ENCODE measurements at places on chromosomes 5 and 9.
A peak's percentile ranks its signal among the peaks of the same experiment; 100 is the strongest.

DNA sequence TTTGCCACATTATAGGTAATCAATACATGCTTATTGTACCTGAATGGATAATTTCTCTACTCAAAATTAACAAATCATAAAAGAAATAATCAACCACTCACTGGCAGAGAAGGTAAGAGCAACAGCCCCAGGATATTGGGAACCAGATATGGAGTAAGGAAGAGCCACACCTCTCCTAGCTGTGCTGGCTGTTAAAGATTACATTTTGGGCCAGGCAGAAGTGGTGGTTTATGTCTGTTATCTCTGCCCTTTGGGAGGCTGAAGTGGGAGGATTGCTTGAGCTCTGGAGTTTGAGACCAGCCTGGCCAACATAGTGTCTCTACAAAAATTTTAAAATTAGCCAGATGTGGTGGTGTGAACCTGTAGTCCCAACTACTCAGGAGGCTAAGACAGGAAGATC lies 56.4 kb downstream of the BHMT start:
- no peak for DNase-seq

DNA sequence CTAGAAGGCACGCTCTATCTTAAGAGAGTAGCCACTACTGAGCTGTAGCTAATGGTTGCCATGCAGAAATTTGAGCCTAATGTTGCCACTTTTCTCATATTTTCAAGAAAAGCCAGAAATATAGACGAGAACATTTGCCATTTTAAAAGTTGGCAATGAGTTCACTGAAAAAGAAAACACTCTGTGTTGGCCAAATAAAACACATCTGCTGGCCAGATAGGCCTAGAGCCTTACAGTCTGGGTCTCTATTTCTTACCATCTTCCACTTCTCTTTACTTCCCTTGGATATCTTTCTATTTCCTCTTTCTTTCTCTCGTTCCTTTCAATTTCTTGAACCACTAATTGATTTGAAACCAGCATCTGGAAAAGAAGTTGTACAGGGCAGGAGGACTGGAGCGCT lies 36.6 kb upstream of the VCAN start:
- DNase-seq = no peak

- DNase-seq = no peak
Observed at GRCh38 chr5:106135473-106135872, 1535.3 kb downstream of the EFNA5 start.

DNA sequence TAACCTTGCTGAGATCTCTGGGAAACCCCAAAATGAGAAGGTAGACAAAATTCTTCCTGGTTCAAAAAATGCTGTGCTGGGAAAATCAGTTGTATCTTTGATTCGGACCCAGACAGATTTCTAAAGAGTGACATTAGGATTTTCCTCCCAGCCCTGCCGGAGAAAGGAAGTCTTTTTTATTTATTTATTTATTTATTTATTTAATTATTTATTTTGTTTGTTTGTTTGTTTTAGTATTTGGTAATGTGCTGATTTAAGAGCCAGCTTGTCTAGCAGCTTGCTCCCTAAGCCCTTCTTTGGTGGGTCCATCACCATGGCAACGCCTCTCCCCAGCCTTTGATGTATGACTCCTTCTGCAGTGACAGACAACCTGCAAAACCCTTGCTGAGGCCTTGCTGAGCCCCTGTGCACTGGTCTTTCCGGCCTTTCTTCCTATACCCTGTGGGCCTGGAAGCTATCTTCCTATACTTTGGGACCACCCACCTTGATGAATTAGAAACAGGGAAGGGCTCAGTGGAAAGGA lies 60.6 kb upstream of the AFAP1L1 start:
- DNase-seq = peak; percentile 29

DNA sequence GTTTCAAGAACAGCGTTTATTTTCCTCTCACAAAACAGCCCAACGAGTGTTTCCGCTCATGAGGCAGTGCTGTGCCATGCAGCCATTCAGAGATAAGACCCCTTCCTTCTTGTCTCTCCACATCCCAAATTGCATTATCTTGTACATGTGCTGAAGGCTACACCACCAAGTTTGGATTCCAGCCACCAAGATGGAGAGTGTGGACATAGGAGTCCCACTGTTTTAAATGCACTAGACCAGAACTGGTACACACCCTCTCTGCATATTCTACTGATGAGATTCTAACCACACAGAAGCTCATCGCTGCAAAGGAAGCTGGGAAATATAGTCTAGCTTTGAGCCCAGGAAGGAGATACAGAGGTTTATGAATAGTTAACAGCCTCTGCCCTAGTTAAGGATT lies 509.4 kb downstream of the NFIB start:
- no peak for DNase-seq

DNA sequence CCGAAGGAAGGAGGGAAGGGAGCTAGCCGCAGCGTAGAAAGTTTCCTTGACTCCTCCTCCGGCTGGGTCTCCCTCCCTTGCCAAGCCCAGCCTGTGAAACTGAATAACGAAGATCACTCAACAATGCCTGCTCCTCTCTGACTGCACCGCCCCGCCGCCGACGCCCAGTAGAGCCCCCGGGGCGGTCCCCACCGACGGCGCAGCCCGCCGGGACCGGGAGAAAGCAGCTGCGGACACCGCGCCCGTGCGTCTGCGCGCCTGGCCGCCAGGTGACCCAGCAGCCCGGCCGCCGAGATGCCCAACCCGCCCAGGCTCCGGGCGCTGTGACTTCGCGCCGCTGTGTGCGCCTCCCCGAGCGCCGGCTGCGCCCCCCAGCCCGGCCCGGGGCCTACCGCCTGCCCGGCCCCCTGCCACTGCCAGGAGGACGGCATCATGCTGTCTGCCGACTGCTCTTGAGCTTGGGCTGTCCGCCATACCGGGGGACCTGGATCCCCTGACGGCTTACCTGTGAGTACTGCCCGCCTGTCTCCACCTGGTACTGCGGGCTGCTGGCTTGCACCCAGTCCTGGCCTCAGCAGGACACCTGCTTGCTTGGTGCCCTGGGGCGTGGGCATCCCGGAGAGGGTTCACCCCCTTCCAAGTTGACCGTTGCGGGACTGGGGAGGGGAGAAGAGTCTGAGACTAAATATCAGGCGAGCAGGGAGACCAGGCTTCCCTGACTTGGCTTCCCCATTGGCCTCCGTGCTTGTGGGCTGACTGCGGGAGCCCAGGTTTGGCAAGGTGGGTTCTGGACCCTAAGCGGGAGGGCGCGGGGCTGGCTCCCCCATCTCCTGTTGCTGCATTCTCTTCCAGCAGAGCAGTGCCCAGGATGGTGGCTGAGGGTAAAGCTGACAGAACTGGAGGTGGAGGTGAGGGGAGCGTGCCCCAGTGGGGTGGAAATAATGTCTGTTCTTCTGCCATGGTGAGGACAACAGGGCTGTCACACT lies 26.2 kb upstream of the SPTLC1 start:
- DNase-seq = no peak

GRCh38 chr5:173697931-173698579 lies 81.6 kb upstream of the BOD1 start:
- no peak for DNase-seq

- DNase-seq = no peak
Observed at GRCh38 chr5:6215891-6216290, 162.5 kb downstream of the MED10 start.

DNA sequence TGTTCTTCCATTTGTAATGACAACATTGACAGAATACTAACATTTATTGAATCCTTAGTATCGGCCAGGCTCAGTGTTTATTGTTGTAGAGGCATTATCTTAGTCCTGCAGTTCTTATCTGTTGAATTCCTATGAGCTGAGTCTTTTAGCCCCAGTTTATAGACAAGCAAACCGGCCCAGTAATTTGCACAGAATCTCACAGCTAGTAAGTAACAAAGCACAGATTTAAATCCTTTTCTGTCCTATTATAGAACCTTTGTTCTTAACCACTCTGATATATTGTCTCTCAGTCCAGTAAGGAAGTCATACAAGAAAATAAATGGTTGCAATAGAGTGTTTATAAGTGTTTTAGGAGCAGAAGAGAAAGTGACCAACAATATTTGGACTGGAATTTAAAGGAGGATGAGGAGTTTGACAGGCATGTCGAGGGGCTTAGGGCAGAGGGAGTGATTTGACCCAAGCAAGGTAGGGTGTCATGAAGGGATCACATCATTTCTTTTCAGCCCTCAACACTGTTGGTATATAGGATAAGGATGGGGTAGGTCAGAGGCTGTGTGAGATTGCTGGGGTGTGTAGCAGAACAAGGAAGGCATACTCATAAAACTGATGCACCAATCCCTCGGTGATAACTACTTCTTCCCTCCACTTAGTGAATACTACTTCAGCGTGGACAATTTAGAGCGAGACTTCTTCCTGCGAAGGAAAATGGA lies 39.5 kb downstream of the LARP1 start:
- no peak for DNase-seq

DNA sequence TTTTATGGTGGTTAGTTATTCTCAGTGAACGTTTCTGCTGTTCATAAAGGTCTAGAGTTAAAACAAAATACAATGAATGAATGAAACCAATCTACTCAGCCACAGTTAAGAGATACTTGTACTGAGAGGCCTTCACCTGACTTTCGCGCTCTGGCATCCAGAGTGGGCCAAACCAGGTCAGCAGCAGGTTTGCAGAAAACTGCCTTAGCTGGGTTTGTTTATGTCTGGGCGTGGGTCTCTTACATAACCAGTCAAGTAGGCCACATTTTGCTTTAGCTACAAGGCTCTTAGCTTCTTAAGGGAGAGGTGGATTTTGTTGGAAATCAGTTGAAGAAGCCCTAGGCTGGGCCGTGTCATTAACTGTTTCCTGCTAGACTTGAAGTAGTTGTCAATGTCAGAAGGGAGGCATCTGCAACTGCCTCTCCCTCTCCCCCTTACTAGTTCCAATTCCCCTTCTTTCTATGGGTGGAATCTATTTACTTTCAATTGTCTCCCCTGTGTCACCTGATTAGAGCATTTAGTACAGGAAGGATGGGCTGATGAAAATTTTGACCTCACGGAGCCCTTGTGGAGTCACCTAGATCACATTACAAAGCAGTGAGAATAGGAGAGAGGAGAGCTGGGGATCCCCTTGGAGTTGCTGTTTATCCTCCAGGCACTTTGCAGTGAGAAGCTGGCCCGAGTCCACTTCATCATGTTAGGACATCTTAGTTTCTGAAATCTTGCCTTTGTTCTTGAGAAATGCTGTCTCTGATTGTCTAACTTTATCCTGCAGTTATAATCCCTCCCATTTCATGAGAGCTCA lies 200.5 kb downstream of the ARHGEF28 start:
- no peak for DNase-seq

GRCh38 chr9:1916095-1916494 lies 99.1 kb upstream of the SMARCA2 start:
- DNase-seq = no peak

DNA sequence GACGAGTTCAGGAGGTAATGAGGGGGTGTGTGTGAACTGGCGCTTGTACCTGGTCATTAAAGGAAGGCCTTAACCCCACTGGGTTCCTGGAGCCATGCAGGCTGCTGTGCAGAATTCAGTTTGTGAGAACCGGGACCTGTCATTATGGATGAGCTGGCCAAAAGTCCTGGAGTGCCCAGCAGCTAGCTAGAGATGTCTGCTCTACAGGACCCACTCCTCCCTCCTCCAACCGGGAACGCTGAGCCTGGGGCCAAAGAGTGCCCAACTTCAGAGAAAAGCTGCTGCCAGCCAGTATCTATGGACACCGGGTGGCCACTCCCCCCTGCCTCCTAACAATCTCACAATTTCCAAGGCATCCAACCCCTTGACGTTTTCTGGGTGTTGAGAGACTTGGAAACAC lies 1.2 kb downstream of the ENTREP1 start:
- no peak for DNase-seq

- DNase-seq = peak; percentile 24
Observed at GRCh38 chr9:88322906-88323566, 65.2 kb upstream of the SPIN1 start.

GRCh38 chr5:127083711-127084110 lies 10.4 kb upstream of the C5orf63 start:
- no peak for DNase-seq

DNA sequence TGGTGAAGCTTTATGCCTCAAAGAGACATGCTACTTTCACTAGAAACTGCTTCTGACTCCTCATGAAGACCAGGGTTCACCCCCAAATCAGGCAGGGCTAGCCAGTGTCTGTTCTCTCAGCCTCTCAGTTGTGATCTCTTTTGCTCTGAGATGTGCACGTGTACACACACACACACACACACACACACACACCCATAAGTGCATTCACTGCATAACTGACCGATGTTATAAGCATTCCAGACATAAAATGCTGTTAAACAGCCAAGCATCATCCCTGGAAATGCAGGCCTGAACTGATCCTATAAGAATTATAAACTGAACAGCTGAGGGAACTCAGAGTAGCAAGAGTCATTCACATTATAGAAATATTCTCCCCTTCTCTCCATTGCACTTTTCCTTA lies 85.0 kb downstream of the FSTL4 start:
- DNase-seq = no peak
